ENCODE measurements at places on chromosomes 12 and 14.

DNA sequence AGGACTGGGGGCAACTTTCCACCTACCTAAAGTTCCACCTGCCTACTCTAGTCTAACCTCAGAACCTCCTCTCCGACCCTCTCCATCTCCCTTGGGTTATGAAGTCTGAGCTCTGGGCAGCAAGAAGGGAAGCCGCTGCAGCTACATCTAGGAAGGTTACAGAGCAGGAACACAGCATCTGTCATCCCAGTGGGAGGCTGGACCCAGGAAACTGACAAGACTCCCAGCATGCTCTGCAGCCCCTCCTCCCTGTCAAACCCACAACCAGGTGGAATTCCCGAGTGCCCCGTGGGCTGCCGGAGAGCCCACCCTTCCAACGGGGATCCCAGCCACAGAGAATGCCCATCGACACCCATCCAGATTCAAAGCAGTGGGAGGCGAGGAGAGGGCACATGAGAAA is 2.1 kb downstream of the TESC start:
- no peak for DNase-seq

- no peak for DNase-seq
Observed at GRCh38 chr14:101827286-101827685, 65.8 kb downstream of the PPP2R5C start.

DNA sequence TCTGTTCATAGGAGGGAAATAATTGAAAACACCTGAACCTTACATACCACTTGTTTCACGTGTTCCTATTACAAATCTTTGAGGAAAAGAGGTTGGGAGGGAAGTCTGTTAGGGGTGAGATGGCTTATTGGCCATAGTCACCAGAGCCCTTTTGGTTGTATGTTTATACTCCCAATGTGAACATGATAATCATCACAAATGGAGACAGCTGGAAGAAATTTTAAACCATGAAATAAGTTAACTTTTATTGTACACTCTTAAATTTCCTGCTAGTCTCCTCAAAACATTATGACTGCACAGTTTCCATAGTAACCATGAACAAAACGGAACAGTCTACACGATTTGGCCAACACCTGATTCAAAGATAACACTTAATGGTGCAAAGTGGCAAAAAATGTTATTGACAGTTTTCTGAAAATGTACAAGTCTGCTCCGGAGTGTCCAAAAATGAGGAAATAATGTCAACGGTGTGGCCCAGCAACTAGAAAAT is 56.9 kb downstream of the LMNTD1 start:
- DNase-seq, result no peak

DNA sequence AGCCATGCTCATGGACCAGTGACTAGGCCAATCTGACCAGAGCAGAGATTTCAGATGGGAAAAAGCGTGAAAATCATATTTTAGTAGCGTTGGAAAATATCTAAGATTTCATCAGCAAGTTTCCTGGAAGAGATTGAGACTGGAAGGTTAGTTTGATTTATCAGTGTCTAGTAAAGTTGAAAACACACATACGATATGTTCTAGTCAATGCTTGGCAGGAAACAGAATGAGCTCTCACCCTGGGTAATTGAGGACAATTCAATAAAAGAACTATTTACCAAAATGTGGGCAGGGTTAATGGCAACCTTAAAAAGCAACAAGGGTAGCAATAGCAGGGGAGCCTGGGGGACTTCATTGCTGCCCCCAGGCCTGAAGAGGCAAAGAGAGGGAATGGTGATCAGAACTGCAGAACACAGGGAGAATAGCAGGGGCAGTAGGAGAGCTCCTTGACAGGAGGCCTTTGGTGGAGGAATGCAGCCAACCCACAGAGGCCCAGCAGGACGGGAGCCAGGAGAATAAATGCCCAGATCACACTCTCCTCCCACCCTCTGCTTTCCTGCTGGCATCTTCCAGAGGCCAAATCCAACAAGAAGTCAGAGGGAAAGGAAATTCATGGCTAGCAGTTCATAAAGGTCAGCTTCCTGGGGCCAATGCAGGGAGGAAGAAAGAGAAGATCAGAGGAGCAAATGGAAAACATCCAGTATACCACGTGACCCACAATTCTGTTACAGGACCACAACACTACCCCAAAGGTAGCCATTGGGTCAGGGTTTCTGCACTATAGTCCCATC is 27.6 kb upstream of the LRP6 start:
- DNase-seq, result no peak

DNA sequence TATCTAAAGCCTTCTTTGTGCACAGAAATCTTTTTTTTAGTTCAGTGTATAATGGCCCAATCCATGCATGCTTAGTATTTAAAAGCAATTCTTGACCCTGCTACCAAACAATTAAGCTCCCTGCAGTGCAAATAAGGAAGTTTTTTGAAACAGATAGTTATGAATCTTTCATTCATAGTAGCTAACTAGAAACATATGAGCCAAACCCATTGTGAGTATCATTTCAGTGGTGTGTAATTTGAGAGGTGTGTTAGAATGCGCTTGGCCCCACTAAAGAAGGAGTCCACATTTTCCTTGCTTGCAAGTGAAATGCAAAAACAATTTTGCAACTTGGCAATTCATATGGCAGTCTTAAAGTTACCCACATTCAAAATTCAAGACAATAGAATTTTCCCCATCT is 14.4 kb downstream of the EPS8 start:
- no peak for DNase-seq

DNA sequence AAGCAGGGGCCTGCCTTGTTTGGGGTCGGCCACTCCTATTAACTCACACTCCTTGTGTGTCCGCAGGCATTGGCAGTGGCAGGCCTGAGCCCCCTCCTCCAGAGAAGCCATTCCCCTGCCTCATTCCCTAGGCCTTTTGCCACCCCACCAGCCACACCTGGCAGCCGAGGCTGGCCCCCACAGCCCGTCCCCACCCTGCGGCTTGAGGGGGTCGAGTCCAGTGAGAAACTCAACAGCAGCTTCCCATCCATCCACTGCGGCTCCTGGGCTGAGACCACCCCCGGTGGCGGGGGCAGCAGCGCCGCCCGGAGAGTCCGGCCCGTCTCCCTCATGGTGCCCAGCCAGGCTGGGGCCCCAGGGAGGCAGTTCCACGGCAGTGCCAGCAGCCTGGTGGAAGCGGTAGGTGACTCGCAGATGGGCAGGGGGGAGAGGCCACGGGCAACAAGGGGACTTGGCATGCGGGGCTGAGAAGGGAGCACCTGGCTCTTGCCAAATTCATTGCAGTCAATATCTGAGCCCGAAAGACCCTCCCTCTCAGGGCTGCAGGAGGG is 106.3 kb upstream of the FKBP4 start:
- no peak for DNase-seq

GRCh38 chr12:13371797-13372196 is 175.3 kb downstream of the EMP1 start:
- DNase-seq, result no peak

DNA sequence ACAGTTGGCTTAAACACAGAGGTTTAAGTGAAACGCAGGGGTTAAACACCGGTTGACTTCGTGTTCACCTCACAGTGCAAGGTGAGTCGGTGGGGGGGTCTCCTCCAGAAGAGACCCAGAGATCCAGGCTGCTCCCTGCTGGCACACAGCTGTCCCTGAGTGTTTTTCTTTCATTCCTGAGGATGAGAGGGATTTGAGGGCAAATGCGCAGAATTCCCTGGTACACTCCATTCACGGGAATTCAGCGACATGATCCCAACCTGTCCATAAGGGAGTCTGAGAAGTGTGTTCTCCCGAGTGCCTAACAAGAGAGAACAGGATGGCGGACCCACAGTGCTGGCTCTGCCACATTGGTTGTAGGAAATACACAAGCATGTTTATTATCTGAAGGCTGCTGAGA is 107.2 kb upstream of the ESRRB start:
- DNase-seq, result no peak

- no peak for DNase-seq
Observed at GRCh38 chr12:104694711-104695110, 238.0 kb downstream of the CHST11 start.

DNA sequence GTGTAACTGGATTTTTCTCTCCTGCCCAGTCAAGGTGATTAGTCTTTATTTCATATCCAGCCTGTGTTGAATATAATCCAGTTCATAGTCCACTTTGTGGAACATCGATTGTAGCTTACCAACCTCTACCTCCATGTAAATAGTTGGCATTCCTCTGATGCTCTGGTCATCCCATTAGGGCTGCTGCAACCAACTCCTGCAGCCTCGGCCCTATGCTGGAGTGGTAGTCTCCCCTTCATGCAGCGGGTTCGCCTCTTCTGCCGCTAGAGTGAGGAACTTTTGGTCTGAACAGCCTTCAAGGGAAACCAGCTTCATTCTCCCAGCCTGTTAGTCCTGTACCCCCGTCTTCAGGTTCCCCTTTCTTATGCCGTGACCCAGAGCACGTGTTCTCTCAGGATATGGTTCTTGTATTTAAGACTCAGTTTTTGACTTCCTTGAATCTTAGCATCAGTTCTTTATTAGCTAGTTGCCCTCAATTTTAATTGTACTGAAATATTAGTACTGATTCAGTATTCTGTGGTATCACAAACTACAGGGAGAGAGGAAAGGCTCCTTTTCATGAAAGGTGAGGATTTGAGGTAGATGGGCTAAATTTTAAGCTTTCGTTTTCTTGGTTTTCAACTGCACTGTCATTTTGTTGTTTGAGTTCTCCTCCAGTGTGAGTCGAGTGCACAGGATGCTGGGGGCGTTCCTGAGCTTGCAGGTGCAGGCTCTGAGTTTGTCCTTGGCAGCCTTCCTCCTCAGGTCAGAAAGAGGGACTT is 33.2 kb downstream of the ZNF664 start:
- no peak for DNase-seq

DNA sequence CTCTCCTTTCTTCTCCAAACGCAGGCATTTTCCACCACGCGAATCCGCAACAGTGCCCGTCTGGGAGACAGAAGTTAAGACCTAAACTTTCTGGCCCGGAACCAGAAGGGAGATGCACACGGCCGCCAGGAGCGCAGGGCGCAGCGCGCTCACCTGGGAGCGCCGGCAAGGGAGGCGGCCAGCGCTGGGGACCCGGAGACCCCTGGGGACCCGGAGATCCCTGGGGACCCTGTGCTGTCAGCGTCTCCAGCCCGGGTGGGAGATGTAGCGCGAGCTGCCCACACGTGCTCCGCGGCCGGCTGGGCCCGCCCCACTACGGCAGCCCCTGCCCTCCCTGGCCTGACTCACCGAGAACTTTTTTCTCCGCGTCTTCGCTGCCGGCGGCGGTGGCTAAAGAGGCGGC is 620 bp downstream of the YBX3 start:
- DNase-seq, result no peak

DNA sequence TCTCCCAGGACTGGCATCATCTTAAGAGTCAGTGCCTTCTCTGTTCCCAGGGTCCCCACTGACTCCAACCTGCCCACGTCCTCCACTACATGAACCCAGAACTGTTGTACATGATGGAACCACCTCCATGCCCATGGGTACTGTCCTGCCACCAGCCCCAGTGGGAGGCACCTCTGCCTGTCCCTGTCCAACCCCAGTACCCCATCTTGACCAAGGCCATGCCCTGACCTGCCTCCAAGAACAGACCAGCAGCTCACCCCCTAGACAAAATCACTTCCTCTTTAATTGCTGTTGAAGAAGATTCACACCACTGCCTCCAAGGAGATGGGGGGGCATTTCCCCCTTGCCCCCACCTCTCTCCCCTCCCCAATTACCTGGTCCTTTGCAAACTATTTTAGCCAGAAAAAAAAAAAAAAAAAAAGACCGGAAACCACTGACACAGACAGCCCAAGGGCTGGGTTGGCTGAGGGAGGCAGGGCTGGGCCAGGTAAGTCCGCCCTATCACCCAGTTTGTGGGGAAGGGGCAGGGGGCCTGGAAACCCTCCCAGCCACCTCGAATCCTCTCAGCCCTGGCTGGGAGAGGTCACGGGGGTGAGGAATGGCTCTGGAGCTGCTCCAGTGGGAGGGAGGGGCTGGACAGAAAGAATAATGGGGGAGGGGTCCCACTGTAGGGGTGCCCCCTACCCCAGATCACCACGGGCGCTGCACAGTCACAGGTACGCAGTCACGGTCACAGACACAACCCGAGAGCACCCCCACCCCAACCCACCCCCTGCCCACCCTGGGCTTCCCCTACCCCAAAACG is 13.4 kb downstream of the AGAP2 start:
- DNase-seq, result no peak

DNA sequence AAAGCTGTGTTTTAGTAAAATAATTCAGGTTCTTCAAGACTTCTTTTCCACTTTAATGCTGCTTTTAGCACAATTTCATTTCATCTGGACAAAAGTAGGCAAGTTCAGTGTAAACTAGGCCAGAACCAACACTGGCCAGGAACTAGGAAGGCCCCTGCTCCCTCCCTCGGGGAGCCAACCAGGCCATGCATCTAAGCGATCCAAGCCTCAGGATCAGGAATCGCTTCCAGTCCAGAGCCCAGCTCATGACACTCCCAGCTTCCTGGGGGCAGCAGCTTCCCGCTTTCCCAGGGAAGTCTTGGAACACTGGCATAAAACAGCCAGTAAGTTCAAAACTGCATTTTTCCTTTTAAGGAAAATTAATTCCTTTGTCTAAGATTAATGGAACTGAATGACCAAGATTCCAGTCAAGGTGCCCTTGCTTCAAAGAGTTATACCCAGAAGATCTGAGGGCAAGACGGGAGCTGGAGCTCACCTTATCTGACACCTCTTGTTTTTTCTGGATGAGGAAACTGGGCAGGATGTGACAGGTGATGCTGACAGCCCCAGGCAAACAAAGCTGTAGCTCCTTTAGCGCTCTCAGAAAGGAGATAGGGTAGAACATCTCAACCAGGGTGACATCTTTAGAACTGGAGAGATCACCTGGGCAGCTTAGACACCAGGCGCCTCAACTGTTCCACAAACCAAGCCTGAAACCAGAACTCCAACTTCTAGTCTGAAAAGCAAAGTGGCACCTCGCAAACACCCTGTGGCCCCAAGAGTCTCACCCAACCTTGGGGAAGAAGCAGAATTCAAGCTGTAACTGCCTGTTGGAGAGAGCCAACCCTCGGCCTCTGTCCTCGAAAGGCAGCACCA is 61.4 kb upstream of the PNMA1 start:
- DNase-seq, result no peak

- DNase-seq, result no peak
Observed at GRCh38 chr12:467591-467990, 7.9 kb downstream of the B4GALNT3 start.

DNA sequence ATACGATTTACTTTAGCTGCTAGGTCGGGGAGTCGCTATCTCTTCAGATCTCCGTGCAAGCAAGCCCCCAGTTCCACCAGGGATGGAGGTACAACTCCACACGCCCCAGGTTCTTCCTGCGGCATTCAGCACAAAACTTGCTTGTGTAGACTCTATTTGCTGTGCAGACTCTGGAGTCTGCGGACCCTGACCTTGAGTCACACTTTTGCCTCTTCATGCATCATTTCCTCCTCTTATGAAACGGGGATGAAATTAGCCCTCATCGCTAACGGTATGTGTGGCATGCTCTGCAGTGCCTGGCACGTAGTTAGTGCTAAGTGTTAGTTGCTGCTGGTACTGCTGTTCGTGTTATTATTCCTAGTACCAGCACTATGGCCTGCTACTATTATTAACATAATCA is 84.4 kb downstream of the TMEM132D start:
- DNase-seq, result no peak

GRCh38 chr12:2228535-2228934 is 175.7 kb downstream of the CACNA1C start:
- DNase-seq, result no peak

DNA sequence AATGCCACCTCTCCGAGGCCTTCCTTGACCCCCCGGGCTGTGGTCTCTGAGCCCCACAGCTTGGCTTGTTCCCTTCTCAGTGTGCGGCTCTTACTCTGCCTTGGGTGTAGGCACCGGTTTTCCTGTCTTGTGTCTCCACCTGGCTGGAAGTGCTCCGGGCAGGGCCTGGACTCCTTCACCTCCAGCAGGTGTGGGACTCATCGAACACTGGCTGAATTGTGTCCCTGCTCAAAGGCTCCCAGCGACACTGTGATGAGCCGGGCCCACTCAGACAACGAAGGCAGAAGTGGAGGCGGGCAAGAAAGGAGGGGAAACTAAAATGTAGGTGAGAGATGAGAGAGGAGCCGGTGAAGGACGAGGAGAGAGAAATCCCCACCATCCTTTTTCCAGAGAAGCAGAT is 18.0 kb downstream of the TMEM63C start:
- DNase-seq, result no peak

Measured in glomerular endothelial cell (primary cell).